ENCODE measurements at places on chromosomes 1 and 21. TPM values are rescaled to one million over a fixed set of nuclear protein-coding genes. Genes with fewer than 3 reads are reported as not detected.

- H3K27me3 ChIP-seq, result no peaks in the 10 kb centered on the region
- H3K36me3 ChIP-seq, result peaks cover 49% of the 10 kb centered on the region
- peak overlapping the region; percentile 0 for H3K4me3 ChIP-seq
- peaks cover 36% of the 10 kb centered on the region for H3K4me1 ChIP-seq
- DNase-seq, result no peak
Observed at GRCh38 chr21:34878501-34878900, 170.6 kb downstream of the RUNX1 start.

DNA sequence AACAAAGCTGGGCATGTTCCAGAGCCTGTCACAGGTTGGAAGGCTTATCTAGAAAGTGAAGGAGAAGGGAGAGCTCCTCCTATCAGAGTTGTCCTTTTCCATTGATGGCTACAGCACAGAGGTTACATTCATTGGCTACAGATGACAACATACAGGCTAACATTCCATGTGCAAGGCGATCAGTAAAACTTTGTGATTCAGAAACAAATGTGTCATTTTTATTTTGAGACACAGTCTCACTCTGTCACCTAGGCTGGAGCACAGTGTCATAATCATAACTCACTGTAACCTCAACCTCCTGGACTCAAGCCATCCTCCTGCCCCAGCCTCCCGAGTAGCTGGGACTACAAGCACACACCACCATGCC, 32.6 kb downstream of the TRIM67 start:
- peaks cover 5% of the 10 kb centered on the region for H3K4me1 ChIP-seq
- DNase-seq, result no peak
- H3K27me3 ChIP-seq, result no peaks in the 10 kb centered on the region
- no peaks in the 10 kb centered on the region for H3K36me3 ChIP-seq
- H3K27ac ChIP-seq, result no peak overlapping the region

- no peak overlapping the region for H3K27ac ChIP-seq
- no peaks in the 10 kb centered on the region for H3K4me1 ChIP-seq
- no peaks in the 10 kb centered on the region for H3K27me3 ChIP-seq
- no peaks in the 10 kb centered on the region for H3K36me3 ChIP-seq
- H3K4me3 ChIP-seq, result no peak overlapping the region
Observed at GRCh38 chr21:42815217-42815616, 64.1 kb downstream of the WDR4 start.

DNA sequence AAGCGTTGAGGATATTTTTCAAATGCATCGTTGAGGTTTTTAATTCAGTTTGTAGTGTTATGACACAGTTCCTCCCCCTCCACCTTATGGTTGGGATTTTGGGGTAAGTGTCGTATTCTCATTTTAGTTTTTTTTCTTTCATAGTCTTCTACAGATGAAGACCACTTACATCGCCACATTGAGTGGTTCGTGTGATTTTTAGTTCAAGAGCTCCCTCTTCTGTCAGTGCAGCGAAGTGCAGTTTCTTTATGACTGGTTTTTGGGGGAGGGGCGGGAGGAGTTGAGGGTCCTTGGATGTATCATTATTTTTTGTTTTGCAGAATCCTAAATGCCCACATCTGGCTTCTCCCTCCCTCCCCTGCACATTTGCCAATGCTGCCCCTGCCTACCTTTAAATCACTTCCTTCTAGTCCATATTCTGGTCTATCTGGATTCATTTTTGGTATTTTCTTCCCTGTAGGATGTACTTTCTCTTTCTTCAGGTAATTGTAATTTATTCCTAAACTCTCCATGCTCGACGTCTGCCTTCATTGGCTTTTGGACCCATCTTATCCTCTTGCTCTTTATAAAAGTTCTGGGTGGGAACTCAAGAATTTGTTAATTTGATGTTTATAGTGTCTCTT, 433.1 kb downstream of the CAMTA1 start:
- H3K27ac ChIP-seq, result no peak overlapping the region
- no peaks in the 10 kb centered on the region for H3K36me3 ChIP-seq
- H3K27me3 ChIP-seq, result peaks cover 10% of the 10 kb centered on the region

- H3K27me3 ChIP-seq, result no peaks in the 10 kb centered on the region
- H3K4me1 ChIP-seq, result no peaks in the 10 kb centered on the region
- H3K4me3 ChIP-seq, result no peak overlapping the region
Observed at GRCh38 chr1:229993060-229993459, 74.0 kb upstream of the GALNT2 start.

DNA sequence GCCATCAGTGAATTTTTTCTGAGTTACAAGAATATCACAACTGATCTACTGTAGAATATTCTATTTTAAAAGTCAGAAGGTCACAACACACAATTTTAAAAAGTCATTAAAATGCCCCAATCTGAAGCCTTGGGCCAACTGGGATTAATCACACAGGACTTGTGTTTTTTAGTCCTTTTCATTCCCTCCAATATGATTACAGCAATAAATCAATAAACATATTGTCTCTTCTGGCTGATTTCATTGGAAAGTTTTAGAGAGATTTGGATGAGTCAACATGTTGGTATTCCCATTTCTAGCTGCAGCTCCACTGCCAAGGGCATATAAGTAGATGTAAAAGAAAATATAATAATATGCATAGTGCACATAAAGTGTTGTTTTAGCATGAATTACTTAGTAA, 85.8 kb downstream of the NIBAN1 start:
- H3K4me3 ChIP-seq, result no peak overlapping the region
- no peak overlapping the region for H3K27ac ChIP-seq
- no peaks in the 10 kb centered on the region for H3K4me1 ChIP-seq
- no peaks in the 10 kb centered on the region for H3K36me3 ChIP-seq
- no peak for DNase-seq

Gene TEKT2
- total RNA-seq, result 0.35 TPM

Gene MRAP
- total RNA-seq, result 0.46 TPM

Gene TMEM269
- not detected for total RNA-seq

Gene AADACL3
- not detected for total RNA-seq

All from upper lobe of right lung (tissue), 1 donor.